ENCODE measurements at places on chromosomes 7 and 10. TPM values are rescaled to one million over a fixed set of nuclear protein-coding genes. Genes with fewer than 3 reads are reported as not detected.

GRCh38 chr7:85167636-85168035 lies 19.2 kb downstream of the SEMA3D start:
- DNase-seq: no peak

- no peak for DNase-seq
Measured at GRCh38 chr10:91683975-91684374, 51.1 kb upstream of the PPP1R3C start.

DNA sequence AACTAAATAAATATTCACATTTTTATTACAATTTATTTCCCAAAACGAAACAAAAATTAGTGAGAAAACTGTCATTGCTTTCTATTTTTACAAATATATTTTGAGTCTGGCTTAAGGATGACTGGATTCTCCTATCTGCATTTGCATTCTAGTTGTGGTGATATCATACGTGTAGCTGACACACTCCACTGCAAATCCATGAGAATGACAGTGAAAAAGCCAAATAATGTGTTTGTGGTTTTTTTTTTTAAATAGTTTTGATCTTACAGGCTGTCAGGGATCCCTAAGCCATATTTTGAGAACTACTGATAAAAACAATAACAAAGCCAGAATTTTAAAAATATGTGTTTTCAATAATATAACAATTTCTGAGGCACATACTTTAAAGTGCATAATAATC lies 5.8 kb upstream of the STAMBPL1 start:
- DNase-seq: no peak

DNA sequence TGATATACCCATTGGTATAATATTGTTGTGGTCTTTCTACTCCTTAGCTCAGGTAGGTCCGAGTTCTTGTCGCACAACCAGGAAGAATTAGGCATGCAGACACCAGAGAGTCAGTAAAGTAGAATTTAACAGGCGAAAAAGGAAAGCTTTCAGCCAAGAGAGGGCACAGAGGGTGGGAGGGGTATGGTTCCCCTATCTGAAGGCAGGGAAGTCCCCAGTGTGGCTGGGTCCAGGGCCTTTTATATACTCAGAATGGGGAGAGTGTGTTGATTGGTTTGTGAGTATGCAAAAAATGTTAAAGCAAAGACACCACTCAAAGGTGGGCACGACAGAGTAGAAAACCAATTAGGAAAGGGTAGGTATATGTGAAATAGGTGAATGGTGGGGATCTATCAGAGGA lies 53.9 kb downstream of the IMMP2L start:
- no peak for DNase-seq

DNA sequence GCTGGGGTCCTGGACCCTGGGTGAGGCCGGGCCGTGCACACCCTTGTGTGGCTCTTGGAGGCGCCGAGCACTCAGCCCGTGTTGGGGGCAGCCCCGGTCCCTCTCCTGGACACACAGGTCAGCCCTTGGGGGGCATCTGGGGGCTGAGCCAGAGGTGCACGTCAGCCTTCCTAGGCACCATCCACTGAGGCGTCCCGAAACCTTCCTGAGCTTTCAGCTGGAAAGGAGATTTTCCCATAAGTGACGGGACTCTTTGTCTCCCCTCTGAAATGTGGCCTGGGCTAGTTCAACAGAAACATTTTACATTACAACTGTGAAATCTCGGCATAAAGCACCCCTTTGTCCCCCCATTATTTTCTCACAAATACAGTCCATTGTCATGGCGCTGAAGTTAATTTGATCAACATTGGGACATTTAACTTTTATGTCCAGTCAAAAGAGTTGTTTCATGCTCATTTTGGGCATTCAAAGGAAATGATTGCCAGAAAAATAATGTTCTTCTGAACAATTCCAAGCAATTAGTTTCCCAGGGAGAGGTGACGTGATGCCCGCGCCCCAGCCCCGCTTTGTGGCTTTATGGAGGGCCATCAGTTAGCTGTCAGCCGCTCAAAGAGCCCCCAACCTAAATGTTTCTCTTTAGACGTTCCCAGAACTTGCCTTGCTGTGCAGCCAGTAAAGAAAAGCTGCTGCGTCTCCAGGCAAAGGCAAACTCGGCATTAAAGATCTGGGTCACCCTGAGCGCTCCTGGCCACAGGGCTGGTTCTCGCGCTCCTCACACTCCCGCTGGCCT lies 70.8 kb downstream of the NKX6-2 start:
- no peak for DNase-seq

GRCh38 chr10:110758128-110758765 lies 113.5 kb upstream of the PDCD4 start:
- no peak for DNase-seq

MYOZ1 gene
- 1.6 TPM for total RNA-seq

RNF32 gene
- 2.4 TPM for total RNA-seq

AZGP1 gene
- 4,716 TPM for total RNA-seq
